T-helper 2 cell treated with Interferon-gamma antibody and Interleukin-4, amounts not matched to agents 5 μg/mL and 100 μg/mL, for 36 hours (primary cell): ENCODE measurements at places on chromosomes 13 and 19.

- no peak for DNase-seq
Measured at GRCh38 chr13:30196025-30196424, 111.3 kb downstream of the KATNAL1 start.

GRCh38 chr13:28099396-28100149 lies 803 bp downstream of the FLT3 start:
- DNase-seq = no peak

DNA sequence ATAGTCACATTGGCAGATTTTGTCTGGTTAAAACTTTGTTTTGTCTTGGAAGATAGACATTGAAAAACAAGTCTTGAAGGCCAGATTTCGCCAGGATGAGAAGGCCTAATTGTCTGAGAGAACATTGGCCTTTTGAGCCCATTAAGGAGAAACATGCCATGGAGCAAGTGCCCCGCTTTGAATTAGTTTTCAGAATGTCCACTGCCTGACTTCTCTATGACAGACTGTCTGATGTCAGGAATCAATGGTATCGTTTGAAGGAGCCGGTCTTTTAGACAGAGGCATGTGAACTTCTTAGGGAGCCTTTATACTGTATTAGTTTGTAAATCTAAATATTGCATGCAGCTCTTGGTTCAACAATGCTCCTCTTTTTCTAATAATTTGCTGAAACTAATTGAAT lies 155.9 kb downstream of the DLEU7 start:
- no peak for DNase-seq

- no peak for DNase-seq
Measured at GRCh38 chr13:53683146-53683545, 654.5 kb downstream of the OLFM4 start.

DNA sequence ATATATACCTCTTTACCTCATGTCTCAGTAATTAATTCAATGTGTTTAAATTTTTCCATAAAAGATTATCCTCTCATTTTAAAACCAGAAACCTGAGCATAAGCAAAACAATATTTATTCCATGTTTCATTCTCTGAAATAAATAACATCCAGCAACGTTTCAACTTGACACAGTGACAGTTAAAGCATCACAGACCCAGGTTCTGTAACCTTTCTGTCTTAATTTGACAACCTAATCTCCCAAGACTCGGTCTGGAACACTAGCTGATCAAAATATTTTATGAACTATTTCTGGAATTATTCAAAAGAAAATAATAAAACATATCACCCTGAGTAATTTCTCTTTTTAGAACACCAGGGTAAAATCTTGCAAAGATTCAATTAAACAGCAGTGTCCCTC lies 40.3 kb downstream of the KCTD12 start:
- DNase-seq = no peak

DNA sequence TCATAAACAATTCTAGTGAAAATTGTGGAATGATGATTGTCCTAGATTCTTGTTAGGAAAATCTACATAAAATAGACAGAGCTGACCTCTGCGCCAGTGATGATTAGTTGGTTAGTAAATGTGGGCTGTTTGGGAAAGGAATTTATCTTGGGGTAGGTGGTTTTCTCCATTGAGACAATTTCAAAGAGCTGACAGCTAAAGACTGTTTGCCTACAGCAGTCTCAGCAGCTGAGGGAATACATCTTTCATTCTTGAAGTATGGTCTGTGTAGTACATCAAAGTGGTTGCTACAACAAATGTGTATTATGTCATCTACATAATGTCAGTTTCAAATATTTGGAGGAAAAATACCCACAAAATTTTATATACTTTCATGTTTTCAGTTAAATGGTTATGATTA lies 117.2 kb upstream of the TRPC4 start:
- DNase-seq = no peak

- DNase-seq = no peak
Measured at GRCh38 chr13:44870456-44870929, 118.8 kb downstream of the NUFIP1 start.

DNA sequence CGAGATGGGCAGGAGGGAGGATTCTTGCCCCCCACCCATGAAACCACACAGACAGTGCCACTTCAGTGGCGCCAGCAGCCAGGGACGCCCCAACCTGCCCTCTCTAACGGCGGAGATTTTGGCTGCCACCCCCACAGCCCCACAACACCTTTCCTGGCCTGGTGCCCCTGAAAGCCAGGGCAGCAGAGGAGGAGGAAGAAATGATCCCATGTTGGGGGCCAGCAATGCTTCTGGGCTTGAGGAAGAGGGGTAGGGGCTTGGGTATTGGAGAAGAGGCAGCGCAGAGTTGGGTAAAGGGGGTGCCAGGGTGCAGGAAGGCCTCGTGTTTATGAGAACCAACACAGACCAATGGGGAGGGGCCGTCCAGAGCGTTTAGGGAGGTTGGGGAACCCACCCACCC lies 1.7 kb downstream of the MLLT1 start:
- no peak for DNase-seq

- no peak for DNase-seq
Measured at GRCh38 chr19:30086916-30087315, 144.9 kb downstream of the URI1 start.

DNA sequence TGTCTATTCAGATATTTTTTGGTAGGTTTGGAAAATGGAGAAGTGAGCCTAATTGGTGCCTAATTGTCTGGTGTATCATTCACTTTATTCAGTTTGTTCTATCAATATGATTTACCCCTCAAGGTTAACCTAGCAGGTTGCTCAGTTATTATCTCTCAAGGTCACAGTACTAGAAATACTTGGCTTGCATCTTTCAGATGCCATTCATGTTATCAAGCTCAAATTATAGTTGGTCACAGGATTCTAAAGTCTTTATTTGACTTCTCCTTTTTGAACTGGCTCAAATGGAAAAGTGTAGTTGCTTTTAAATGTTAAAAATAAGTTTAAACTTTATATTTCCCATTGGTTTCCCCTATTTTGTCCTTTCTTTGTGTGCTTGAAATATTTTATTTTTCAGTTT lies 2.6 kb downstream of the KCNRG start:
- DNase-seq = no peak

DNA sequence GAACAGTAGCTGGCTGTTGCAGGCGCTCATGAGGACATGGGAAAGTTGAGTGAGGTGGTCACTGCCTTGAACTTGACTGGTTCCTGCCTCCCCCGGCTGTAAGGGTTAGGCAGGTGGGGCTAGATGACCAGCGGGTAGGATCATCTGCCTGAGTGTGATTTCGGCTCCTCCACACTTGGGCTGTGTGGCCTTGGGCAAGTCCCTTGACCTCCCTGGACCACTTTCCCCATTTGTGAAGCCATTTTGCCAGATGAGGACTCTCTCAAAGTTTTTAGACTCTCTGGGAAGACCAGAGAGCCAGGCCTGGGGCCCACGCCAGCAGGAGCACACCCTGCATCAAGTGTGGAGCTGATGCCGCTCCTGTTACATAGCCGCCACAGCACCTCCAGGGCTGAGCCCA lies 9.5 kb downstream of the PPP1R37 start:
- DNase-seq = no peak

GRCh38 chr13:52848455-52849195 lies at the start of gene PCDH8:
PCDH8 (minus strand) TSS chr13:52848640; CDS start chr13:52848436, 204 bp downstream.
- DNase-seq = no peak

GRCh38 chr19:6500837-6501739 lies 1.0 kb downstream of the TUBB4A start:
- no peak for DNase-seq

DNA sequence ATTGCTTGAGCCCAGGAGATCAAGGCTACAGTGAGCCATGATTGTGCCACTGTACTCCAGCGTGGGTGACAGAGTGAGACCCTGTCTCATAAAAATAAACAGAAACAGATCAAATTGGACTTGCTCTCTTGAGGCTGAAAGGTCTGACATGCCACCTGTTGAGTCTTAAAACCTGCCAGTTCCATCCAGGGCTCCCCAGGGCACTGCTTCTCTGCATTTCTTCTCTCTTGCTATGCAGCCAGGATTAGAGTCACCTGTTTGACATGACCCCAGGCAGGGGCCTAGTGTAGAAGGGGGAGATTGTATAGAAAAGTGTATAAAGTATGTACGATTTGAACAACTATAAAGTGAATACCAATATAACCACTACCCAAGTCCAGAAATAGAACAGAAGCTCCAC lies 45.4 kb downstream of the ARHGAP35 start:
- DNase-seq = no peak

GRCh38 chr13:94660695-94661326 lies 51.5 kb downstream of the SOX21 start:
- no peak for DNase-seq

DNA sequence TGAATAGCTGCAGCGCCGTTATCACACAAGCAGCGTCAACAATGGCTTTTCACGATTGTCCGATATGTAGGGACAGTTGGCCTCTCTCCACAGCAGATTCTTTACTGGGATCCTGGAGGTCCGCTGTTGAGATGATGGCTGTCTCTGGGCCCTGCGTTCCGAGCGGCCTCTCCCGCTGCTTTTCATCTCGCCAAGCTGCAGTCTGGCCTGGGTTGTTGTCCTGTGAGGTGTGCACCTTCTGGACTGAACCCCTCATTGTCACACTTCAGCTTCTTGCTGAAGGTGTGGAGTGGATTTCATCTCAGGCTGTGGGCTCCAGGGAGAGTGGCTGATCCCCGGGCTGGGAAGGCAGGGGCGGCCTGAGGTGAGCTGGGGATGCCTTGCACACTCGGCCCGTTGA lies 9.6 kb downstream of the UPF1 start:
- DNase-seq = no peak

DNA sequence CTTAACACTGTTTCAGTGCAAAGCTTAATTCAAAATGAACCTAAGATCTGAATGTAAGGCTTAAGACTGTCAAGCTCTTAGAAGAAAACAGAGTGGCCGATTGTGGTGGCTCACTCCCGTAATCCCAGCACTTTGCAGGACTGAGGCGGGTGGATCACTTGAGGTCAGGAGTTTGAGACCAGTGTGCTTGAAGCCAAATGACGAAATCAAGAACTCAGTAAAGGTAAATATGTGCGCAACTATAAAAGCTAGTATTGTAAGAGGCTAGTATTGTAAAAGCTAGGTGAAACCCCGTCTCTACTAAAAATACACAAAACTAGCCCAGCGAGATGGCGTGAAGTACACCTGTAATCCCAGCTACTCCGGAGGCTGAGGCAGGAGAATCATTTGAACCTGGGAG lies 12.7 kb downstream of the ATP4B start:
- DNase-seq = no peak

GRCh38 chr13:99298056-99298455 lies 9.1 kb downstream of the GPR183 start:
- no peak for DNase-seq

DNA sequence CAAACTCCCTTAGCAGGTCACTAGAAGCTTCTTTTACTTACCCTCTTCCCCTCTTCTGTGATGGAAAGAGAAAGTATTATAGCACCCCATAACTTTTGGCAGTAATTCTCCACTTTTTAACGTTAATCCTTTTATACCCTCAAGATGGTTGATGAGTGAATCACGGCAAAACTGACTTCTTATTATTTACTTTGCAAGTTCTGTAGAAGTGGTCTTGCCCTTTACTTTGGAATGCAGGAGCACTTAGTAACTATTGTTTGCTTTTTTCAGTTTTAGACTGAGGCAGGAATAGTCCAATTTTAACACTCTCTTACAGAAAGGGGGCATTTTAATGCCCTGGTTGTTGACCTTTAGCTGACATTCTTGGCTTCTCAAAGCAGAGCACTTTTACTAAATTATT lies 260.1 kb downstream of the LMO7 start:
- DNase-seq = no peak

DNA sequence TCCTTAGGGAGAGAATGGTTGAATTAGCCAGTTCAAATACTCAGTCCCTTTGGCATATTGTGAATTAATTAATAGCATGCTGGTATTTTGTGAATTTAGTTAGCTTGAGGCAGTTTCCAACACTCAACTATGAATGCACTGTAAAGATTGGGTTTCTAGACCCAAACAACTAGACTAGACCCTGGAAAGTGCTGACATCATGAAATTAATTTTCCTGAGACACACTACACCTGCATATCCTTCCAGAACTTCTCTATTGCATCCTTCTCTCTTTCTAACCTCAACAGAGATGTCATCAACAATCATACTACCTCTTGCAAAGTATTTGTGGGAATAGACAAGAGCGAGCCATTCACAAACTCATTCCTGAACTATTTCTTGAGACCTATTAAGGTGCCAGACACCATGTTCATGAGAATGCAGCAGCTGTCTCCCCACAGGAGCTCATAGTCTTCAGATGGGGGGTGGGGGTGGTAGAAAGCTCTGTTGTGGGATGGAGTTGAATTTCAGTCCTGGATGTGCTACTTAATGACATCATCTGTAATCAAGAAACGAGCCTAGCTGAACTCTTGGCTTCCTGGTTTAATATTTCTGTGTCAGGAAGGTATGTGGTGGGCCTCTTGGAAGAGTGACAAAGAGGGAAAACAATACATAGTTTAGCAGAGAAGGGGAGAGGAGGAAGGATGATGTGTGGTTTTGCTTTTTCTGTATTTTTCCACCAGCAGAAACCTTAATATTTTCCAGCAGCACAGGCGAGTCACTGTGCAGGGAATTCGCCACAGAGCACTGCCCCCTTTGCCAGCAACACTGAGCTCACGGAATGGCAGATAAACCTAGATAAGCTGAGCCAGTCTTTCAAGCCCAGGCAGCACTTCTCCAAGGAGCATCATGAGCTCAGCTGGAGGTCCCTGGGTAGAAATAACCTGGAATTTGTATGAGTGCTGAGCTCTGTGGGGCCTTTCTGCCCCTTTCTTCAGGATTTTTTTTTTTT lies 53.1 kb upstream of the CYSLTR2 start:
- DNase-seq = no peak

- DNase-seq = no peak
Measured at GRCh38 chr13:45325806-45326205, 15.2 kb downstream of the TPT1 start.

DNA sequence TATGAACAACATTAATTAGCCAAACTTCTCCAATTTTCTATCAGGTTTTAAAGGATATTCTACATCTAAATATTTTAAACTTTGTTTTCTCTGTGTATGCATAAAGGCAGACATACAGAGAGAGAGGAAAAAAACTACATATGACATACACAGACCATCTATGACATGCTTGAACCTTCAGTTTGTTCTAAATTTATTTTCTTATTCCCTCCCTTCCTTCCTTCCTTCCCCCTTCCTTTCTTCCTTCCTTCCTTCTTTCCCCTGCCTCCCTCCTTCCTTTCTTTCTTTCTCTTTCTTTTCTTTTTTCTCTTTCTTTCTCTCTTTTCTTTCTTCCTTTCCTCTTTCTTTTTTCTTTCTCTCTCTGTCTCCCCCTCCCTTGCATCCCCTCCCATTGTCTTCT lies 35.8 kb upstream of the CD70 start:
- no peak for DNase-seq

DNA sequence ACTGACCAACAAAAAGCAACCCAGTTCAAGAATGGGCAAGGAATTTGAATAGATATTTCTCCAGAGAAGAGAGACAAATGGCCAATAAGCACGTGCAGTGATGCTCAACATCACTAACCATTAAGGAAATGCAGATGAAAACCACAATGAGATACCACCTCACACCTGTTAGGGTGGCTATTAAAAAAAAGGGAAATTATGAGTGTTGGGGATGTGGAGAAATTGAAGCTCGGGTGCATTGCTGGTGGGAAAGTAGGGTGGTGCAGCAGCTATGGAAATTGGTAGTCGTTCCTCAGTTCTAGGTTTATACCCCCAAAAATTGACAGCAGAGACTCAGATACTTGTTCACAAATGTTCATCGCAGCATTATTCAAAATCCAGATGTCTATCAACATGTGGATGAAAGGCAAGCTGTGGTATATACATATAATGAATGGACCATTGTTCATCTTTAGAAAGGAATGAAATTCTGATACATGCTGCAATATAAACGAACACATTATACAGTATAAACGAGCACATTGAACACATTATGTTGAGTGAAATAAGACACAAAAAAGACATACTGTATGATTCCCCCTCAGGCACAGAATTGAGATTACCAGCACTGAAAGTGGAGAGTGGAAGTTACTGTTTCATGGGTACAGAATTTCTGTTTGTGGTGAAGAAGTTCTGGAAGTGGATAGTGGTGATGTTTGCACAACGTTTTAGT lies 927 bp downstream of the CHAMP1 start:
- DNase-seq = no peak
